ENCODE measurements at places on chromosomes 2 and 18.

GRCh38 chr2:19664646-19665045, 237.1 kb downstream of the TTC32 start:
- DNase-seq = no peak

DNA sequence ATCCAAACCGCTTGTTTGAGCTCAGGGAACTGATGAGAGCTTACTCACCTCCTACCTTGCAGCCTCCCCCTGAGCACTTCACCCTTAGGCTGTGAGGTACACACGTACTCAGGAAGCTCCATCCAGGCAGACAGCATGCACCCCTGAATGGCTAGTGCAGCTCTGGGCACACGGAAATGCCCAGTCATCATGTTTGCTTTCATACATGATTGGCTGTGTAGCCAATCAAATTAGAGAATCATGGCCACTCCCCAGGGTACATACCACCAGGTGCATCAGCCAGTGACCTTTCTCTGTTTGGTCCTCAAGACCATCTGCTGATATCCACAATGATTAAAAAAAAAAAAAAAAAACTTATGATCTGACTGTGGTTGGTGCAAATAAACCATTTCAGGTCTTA, 42.1 kb downstream of the RNF152 start:
- no peak for DNase-seq

DNA sequence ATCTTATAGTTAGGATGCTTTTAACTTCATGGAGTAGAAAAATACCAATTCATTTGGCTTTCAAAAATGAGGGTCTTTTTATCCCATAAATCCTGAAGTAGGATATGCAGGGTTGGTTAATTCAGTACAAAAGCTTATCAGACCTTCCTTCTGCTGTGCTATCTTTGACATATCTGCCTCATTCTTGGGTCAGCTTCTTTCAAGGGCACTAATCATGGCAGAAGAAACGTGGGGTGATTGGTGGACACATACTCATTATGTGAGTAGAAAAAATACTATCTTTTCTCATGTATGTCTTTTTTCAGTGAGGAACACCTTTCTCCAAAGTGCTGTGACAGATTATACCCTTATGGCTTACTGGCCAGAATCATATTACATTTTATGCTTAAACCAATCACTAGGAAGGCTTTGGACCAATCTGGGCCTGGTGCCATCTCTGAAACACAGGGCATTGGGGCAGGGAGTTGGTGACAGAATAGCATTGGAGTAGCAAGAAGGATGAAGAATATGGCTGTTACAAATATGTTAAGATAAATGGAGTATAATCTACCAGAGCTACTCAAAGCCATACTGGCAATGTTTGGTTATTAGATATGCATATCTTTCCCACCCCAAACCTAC, 10.1 kb downstream of the UGP2 start:
- DNase-seq = no peak

- no peak for DNase-seq
Observed at GRCh38 chr2:65974067-65974723, 460.7 kb upstream of the MEIS1 start.

GRCh38 chr2:68214381-68214780, 38.0 kb downstream of the PPP3R1 start:
- no peak for DNase-seq

DNA sequence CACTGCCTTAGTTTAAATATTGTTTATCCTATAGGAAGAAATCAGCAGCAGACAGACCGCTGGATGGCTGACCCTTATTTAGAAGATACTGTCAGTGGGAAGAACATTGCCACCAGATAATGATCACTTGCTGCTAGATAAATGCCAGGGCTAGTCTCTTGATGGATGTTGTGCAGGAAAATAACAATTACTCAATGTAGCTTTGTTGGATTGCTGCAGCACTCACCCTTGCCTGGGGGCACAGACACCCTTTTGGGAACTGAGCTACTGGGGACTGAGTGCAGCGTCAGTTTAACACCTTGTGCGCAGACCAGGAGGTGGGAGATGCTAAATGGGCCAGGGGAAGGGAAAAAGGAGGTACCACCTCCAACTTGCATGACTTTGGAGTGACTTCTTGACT, 64.2 kb upstream of the CAPN13 start:
- no peak for DNase-seq

- no peak for DNase-seq
Observed at GRCh38 chr2:19299522-19299921, 58.9 kb downstream of the OSR1 start.

GRCh38 chr2:16072638-16073290, 132.4 kb downstream of the MYCN start:
- no peak for DNase-seq

GRCh38 chr2:121245913-121246312, 39.1 kb downstream of the TFCP2L1 start:
- DNase-seq = no peak

- DNase-seq = no peak
Observed at GRCh38 chr2:200168641-200169555, 137.6 kb upstream of the SPATS2L start.

GRCh38 chr2:7566382-7566881, 649.2 kb downstream of the RNF144A start:
- no peak for DNase-seq

GRCh38 chr18:37661478-37661877, 95.9 kb upstream of the CELF4 start:
- no peak for DNase-seq

DNA sequence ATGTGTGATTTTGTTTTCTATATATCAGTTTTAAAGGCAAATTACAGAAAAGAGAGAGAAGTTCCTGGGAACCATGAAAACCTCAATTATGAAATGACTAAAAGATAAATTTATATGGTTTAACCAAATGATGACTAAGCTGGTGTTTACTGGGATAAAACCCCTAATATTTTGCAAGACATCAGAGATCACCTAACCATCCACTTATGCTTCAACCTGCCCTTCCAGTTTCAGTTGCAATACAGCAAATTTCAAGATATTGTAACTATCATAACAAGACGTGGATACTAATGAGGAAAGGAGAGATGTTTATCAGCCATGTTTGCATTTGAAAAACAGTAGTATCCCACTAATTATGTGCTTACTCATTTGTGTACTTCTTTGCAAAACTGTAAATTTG, 108.2 kb downstream of the GAREM1 start:
- no peak for DNase-seq

DNA sequence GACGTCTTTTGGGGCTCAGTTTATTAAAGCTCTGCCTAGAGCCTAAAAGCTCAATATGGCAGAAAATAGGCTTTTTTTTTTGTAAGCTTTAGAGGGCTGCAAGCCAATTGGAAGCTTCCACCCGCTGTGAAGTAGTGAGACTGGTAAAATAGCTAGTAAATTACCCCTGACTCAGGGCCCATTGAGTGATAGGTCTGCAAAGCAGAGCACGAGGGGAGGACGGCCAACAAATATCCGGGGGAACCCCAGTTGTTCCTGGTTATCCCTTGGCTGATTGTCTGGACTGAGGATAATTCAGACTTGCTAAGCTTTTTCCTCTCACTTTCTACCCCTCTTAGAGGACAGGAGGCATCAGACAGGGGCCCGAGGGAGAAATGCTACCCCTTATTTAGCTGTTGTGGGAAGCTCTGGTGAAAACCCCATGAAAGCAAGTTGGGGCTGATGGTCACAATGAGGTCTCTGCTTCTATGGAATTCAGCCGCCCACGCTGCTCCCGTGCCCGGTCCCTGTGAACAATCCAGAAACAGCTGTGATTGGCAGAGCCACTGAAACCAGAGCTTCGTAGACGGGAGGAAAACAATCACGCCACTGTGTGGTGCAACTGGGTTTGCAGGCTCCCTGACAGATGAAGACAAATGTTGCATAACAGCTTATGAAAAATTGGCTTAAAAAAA, 141.9 kb upstream of the LGALSL start:
- peak; percentile 80 for DNase-seq

GRCh38 chr2:96663829-96664228, 21.3 kb downstream of the FER1L5 start:
- no peak for DNase-seq

DNA sequence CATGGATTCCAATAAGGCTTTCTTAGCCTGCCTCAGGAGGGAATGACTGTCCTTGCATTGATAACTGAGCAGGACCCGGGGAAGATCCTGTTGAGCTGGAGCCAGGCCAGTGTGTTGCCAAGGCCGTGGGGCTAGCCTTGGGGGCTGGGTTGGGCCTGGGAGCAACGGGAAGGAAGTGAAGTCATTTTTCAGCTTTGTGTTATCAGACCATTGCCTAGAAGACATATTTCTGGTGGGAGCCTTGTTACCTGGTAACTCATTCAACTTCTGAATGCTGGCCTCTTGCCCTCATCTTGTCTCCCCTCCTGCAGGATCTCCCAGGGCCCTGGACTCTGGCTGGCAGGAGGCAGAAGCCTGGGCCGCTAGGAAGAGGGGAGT, 92.7 kb upstream of the MGAT5 start:
- no peak for DNase-seq

DNA sequence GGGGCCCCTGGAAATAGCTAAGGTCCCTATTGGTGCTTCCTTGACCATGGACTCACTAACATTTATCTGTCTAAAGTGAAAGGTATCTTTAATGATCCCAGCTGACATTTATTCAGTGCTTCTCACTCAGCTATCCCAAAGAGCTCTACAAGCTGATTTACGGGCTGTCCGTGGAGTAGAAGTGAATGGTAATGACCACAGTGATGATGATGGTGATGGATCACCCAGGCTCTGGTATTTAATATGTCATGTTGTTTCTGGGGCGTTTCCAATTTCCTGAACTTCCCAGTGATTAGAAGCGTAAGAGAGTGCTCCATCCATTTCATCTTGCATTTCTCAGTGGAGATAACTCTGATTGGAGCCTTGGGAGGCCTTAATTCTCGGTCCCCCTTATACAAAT, 304.3 kb downstream of the HRH4 start:
- no peak for DNase-seq

GRCh38 chr2:17664534-17664933, 89.1 kb downstream of the SMC6 start:
- no peak for DNase-seq

- DNase-seq = no peak
Observed at GRCh38 chr2:206728277-206729199, 10.3 kb upstream of the DYTN start.

DNA sequence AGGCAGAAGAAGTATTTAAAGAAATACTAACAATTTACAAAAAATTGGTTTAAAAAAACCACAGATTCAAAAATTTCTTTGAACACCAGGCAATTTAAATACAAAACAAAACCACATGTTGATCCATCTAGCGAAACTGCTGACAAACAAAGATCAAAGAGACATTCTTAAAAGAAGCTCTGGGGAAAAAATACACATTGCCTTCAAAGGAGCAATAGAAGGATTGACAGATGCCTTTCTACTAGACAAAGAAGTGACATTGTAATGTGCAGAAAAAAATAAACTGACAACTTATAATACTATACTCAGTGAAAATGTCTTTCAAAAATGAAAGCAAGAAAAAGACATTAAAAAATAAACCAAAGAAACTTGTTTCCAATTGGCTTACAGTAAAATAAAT, 12.6 kb upstream of the EIF2AK3 start:
- no peak for DNase-seq

- DNase-seq = no peak
Observed at GRCh38 chr18:49698525-49699025, 114.8 kb downstream of the ACAA2 start.

- no peak for DNase-seq
Observed at GRCh38 chr2:36060133-36060532, 295.4 kb upstream of the CRIM1 start.

Measured in NCI-H1694 treated with DMSO at 0.1 percent for 48 hours (cell line).